Activated T-cell treated with anti-CD3 and anti-CD28 coated beads, Interleukin-2, amount 50 U/mL, for 72 hours (primary cell): ENCODE measurements at places on chromosomes 4 and X. TPM values are rescaled to one million over a fixed set of nuclear protein-coding genes. Genes with fewer than 3 reads are reported as not detected.

Gene OPN1MW
- not detected for total RNA-seq

Gene WDFY3
- total RNA-seq, result 1.3 TPM

Gene LRBA
- 46.3 TPM for total RNA-seq

DNA sequence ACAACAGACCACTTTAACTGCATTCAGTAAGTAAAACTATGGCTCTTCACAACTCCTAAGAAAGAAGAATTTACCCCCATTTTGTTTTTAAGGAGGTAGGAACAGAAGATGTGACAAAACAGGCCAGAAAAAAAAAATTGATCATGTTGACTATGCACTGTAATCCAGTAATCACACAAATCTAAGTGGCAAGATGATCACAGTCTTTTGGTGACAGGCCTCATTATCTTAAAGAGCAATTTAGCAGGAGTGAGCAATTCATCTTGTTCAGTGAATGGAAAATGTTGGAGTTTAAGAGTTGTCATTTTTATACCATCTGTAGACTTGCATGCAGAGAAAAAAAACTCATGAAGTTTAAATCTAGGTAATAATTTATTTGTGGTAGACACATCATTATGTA, 115.1 kb downstream of the SLC39A8 start:
- no peak for DNase-seq

GRCh38 chrX:2283111-2283859, 217.5 kb downstream of the DHRSX start:
- no peak for DNase-seq

DNA sequence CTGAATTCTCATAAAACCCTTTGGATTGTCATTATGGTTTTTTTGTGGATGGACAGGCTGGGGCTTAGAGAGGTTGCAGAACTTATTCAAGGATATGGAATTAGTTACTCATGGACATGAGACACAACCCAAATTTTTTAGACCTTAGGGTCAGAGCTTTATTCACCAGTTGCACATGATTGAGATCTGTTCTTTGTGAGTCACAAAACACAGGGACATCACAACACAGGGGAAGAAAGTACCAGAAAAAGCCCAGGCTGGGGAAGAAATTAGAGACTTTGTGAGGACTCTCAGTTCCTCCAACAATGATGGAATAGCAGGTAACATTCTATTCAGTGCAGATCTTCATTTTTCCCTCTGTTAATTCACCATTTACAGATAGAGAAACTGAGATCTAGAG, 602.4 kb upstream of the CPEB2 start:
- DNase-seq, result no peak

DNA sequence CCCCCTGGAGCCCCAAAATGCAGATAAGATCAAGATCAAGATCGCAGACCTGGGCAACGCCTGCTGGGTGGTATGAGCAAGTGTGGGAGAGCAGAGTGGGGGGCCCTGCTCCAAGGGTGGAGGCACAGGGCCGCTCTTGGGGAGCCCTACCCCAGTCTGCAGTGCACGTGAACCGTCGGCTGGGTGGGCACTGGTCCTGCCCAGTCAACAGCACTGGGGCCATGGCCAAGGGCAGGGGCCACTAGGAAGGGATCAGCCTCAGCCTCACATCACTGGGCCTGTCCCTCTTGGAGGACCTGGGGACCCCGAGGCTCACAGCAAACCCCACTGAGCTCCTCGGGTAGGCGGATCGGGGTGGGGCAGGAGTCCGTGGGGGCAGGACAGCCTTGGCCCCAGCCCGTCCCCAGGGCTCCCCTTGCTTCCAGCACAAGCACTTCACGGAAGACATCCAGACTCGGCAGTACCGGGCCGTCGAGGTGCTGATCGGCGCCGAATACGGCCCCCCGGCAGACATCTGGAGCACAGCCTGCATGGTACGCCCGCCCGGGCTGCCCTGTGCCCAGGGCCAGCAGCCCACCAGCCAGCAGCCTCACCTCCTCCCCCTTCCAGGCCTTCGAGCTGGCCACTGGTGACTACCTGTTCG, 3.6 kb downstream of the SRPK3 start:
- no peak for DNase-seq

DNA sequence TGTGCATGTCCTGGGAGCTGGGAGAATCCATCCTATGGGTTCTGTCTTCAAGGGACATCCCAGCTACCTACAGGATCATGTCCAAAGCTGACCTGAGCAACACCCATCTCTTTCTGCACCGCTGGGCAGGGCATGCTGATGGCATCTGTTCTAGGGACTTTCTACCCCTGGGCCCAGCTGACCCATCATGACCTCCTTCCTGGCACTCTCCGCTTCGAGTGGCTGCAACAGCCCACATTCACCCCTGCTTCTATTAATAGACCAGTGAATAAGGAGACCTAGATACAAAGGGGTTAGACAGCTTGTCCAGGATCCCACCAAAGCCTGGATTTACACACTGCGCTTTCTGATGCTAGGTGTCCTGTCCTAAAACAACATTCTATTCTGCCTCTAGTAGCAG, 44.6 kb upstream of the GPR173 start:
- no peak for DNase-seq

DNA sequence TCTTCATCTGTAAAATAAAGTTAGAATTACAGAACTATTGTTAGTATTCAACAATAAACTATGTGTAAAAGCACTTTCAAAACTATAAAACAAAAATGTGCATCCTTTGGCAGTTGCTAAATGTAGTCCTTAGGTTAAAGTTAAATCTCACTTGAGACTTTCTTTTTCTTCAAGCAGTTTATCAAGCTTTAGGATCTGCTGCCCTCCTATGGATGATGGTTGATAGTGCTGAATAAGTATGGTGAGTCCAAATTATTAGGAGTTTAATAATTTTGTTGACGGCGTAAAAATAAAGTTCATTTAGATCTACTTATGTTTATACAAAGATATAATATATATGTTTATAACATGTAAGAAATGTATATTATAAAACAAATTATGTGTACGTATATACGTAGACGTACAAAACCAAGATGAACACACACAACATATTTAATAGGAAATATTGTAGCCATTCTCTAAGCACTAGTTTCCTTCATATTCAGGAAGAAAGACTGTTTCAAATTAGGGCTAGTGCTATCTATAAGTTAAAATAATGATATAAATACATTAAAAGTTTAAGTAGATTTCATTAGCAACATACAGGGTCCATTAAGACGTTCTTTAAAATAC, 22.3 kb downstream of the UGT2A2 start:
- DNase-seq, result no peak

DNA sequence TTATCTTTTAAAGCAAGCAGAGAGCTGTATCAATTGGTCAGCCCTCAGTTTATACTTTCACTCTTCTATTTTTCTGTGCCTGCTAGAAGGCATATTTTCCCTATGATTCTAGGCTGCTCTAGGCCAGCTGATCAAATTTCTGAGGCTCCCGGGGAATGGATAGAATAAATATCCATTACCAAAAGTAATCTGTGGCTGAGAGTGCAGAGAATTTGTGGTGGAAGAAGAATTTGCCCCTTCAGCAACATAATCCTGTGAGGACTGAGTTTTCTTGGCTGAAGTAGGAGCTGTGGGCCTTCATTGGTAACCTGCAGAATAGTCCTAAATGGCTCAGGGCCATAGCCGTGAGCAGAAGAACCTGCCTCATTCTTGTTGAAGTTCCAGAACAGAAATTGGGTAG, 314.6 kb upstream of the CASK start:
- no peak for DNase-seq

DNA sequence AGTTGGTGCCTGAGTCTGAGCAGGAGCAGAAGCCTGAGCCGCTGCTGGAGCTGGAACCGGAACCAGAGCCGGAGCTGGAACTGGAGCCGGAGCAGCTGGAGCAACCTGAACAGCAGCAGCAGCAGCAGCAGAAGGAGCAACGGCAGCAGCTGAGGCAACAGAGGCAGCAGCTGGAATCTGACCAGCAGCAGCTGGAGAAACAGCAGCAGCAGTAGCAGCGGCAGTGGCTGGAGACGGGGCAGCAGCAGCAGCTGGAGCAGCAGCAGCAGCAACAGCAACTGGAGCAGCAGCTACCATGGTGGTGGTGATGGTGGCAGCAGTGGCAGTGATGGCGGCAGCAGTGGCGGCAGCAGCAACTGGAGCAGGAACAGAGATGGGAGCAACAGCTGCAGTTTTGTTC, 61.5 kb downstream of the AMOT start:
- DNase-seq, result no peak
